HCEC 1CT (cell line): ENCODE measurements at places on chromosomes 2 and 18.

GRCh38 chr2:136920652-136921333, 155.4 kb downstream of the THSD7B start:
- DNase-seq = no peak

DNA sequence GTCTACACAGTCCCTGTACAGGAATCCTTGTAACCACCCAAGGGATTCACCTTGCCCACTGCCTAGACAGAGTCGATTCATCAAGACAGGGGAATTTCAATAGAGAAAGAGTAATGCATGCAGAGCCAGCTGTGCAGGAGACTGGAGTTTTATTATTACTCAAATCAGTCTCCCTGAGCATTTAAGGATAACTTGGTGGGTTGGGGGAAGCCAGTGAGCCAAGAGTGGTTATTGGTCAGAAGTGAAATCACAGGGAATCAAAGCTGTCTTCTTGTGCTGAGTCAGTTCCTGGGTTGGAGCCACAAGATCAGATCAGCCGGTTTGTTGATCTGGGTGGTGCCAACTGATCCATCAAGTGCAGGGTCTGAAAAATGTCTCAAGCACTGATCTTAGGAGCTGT, 17.8 kb upstream of the FAM98A start:
- DNase-seq = no peak

GRCh38 chr2:8252997-8253694, 428.7 kb upstream of the ID2 start:
- DNase-seq = no peak

- DNase-seq = no peak
Measured at GRCh38 chr2:165054652-165055051, 99.3 kb upstream of the SLC38A11 start.

DNA sequence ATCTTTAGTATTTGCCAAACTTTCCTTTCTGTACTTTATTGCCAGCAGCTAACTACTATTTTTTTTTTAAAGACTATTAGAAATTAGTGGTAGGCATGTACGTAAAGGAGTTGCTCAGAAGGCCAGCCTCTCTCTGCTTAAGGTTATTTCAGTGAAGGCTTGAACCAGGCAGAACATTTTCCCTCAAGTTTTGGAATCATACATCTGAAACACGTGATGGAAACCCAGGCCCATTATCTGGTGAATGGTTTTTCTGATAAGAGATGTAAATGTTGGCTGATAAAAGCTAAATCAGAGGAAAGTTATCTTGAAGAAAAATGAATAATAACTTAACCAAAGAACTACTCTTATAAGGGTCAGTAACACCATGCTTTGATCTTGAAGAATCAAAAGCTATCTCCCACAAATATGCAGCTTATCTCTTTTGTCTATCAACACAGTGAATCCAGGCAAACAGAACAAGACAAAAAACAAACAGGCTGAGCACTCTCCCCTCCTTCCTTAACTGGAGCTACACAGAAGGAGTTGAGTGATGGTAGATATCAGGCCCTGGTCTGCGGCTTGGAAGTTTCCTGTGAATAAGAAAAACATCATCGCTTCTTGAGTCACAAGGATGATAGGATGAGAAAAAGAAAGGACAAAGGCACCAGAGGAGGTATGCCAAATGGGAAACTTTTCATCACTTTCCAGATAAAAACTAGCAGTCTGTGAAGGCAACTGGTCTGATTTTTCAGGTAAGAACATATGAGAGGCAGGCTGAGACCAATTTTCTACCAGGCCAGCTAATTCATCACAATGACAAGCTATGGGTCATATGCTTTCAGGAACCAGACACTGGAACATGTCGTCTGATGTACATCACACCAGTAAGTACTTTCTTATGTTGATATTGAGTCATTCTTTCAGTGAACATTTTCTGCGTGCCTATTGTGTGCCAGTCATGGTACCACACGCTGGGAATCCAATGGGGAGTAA, 88.4 kb upstream of the STK17B start:
- DNase-seq = peak; percentile 51

DNA sequence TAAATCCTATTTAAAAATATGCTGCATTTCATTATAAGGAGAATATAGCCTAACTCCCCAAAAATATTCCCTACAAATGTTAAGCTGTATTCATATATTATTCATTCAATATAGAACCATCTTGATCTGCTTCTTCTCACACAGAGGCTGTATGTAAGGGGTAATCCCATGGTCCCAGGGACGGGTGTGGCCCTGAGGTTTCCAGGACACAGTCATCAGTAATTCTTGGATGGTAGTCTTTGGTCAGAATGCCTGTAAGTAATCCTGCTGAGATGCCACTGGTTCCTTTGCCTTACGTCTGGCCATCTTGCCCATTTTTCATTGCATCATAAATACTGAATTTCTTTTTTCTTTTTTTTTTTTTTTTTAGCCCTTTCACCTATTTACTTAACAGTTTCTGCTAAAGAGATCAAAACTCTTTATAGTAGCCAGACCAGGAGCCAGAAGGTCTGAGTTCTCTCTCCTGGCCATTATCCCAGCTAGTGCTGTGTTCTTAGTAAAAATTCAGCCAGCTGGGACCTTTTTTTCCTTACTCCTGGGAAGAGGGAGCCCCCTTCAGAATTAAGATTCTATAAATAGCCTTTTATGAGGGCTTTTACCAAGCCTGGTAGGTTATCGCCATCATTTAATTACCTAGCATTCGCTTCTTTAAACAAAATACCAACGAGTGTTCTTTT, 134.9 kb downstream of the SOX11 start:
- DNase-seq = no peak

- DNase-seq = peak; percentile 59
Measured at GRCh38 chr2:72893594-72894319, 6.5 kb downstream of the SPR start.

- no peak for DNase-seq
Measured at GRCh38 chr2:204264621-204265140, 280.6 kb upstream of the PARD3B start.

DNA sequence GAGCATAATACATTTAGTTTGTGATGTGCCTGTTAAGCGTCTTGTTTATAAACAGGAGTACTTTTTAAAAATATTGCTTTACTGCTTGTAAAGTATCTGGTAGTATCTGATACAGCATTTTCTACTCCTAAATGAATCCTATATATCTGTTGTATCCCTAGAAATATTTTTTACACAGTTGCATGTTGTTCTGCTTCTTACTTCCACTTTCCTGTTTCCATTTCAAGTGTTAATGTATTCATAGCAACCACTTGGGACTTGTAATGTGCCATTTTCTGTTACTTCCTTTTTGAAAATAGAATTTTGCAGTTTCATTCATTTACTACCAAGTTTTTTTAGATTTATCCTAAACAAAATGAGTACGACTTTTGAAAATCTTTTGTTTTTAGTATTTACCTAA, 24.9 kb downstream of the CCNT2 start:
- no peak for DNase-seq

- DNase-seq = no peak
Measured at GRCh38 chr2:232061265-232061664, 99.8 kb downstream of the DIS3L2 start.

DNA sequence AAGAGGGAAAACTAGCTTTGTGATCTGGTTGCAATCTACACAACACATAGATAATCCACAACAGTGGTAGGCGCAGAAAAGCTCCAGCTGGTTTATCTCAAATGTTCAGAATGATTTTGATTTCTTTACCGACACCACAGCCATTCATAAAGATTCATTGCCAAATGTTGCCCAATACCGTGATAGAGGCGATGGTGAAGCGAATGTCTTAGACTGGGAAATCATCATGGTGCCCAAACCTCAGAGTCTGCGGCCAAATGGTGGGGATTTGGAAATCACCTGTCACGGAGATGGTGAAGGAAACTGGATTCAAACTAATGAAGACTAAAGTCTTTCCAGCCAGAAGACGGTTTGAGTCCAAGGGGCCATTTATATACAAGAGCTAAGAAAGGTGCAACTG, 48.5 kb upstream of the CCDC150 start:
- DNase-seq = no peak

GRCh38 chr2:108074150-108074549, 87.8 kb downstream of the SLC5A7 start:
- no peak for DNase-seq

GRCh38 chr18:55830544-55830943, 242.6 kb upstream of the TCF4 start:
- DNase-seq = no peak

DNA sequence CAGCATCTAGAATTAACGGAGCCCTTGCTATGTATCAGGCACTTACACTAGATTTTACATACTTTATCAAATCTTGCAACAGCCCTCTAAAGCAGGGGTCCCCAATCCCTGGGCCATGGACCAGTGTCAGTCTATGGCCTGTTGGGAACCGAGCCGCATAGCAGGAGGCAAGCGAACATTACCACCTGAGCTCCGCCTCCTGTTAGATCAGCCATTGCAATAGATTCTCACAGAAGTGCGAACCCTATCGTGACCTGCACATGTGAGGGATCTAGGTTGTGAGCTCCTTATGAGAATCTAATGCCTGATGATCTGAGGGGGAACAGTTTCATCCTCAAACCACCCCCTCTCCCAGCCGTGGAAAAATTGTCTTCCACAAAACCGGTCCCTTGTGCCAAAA, 13.4 kb downstream of the DNAJB2 start:
- DNase-seq = no peak

GRCh38 chr18:63319383-63320122, at the start of gene BCL2:
TSS of gene BCL2 (minus strand) at chr18:63319769.
- peak; percentile 45 for DNase-seq

- no peak for DNase-seq
Measured at GRCh38 chr18:572091-572830, 7.9 kb upstream of the CETN1 start.

GRCh38 chr2:165864296-165864695, 70.2 kb upstream of the GALNT3 start:
- no peak for DNase-seq

DNA sequence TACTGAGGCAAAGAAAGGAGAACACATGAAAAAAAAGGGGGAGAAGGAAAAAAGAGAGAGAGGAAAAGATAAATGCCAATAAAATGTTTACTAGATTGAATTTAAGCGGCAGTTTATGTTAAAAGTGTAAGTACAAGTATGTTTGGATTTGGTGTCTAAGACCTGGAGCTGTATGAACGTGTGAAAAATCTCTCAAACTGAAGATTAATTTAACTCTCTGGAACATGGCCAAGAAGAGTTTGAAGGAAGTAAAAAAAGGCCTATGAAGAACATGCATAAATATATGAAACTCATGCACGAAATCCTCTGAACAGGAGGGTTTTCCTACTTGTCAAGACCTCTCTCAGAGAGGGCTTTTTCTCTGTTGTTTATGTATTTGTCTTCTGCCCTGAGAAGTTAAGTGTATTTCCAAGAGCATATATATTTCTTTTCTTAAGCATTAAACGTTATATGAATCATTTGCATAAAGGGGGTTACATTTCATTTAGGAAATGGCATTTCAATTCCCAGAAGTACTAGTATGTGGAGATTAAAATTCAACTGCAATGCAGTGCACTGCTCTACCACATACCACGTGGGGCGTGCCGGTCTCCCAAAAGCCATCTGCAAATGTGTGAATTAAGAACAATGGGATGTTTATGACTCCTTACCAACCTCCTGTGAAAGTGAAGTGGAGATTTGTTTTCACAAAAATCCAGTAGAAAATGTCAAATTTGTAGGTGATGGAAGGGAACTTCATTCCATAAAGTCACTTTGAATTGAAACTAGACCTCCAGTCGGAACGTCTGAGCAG, 281.1 kb upstream of the TRIB2 start:
- no peak for DNase-seq

- no peak for DNase-seq
Measured at GRCh38 chr2:174395969-174396630, 570 bp downstream of the SCRN3 start.

- no peak for DNase-seq
Measured at GRCh38 chr18:14936313-14936712, 188.3 kb downstream of the ANKRD30B start.

DNA sequence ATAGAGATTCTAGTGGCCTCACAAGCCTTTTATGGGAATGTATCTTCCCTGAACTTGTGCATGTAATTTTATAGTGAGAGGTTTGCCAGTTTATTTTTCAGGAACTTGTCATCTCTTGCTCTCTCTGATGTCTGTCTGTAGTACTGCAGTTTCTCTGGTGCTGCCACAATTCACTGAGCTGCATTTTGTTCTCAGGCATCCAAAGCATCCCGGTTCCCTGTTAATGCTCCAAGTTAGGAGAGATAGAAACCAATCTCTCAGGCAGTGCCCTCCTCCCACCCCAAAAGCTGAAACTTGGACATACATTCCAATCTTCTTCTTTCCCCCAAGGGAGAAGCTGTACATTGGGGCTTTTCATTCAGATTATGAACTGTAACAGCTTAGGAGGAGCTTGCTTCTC, 30.1 kb upstream of the GRB14 start:
- DNase-seq = no peak

DNA sequence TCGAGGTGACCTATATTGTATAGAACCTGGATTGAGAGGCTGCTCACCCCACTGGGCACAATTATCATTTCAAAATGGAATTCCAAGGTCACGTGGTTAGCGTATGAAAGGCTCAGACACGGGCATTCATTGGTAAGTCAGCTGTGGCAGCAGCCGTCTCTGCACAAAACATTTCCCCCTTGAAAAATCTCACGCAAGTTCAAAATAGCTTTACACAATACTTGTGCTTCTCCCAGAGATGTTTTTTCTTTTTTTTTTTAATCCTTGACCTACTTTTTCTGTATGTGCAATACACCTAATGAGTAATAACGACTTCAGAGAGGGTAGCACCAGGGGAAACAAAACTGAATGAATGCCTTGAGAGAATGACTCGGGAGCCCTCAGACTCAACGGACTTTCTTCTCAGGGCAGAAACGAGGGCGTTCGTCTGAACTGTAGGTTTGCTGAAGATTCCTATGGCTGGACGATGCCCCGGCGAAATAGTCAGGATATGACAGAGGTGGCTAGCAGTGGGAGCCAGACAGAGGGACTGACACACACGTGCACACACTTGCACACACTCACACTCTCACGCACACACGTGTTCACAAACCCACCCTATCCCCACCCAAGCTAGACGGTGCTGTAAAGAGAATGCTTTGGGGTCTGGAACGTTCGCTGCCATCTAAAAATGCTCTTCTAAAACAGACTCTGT, 77.8 kb downstream of the PDCL3 start:
- no peak for DNase-seq

DNA sequence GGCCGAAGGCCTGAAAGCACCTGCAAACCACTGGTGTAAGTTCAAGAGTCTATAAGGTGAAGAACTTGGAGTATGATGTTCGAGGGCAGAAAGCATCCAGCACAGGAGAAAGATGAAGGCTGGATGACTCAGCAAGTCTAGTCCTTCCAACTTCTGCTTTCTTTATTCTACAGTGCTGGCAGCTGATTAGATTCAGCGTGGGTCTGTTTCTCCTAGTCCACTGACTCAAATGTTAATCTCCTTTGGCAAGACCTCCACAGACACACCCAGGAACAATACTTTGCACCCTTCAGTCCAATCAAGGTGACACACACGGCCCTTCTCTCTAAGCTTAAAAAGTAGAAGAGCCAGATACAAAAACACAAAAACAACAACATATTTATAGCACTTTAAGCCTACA, 43.4 kb downstream of the NMS start:
- no peak for DNase-seq
